Fibroblast of skin of abdomen (primary cell): ENCODE measurements at places on chromosomes 11 and 22.
A peak's percentile ranks its signal among the peaks of the same experiment; 100 is the strongest.

- DNase-seq, result no peak
Measured at GRCh38 chr22:48612077-48612995, 1215.3 kb downstream of the BRD1 start.

- no peak for DNase-seq
Measured at GRCh38 chr11:85848006-85848405, 7.2 kb upstream of the CCDC83 start.

GRCh38 chr11:118099838-118100556 lies 13.2 kb upstream of the SMIM35 start:
- DNase-seq, result no peak

DNA sequence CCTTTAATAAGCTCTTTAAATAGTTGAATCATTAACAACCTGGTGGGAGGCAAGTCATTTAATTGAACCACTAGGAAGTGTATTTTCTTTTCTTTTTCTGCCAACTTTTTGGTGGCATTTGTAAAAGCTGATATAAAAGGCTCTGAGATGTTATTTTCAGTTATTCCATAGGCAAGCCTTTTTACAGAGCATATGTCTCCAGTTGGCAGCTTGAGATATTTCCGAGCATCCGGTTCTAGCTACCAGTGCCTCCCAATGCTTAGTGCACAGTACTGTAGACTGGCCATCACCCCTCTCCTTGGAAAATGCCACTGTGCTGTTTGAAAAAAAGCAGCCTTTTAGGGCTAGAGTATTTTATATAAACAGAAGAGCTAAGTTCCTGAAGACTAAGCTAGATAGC lies 178.7 kb upstream of the SORL1-AS1 start:
- no peak for DNase-seq

- DNase-seq, result no peak
Measured at GRCh38 chr11:44304091-44305025, 5.6 kb downstream of the ALX4 start.

DNA sequence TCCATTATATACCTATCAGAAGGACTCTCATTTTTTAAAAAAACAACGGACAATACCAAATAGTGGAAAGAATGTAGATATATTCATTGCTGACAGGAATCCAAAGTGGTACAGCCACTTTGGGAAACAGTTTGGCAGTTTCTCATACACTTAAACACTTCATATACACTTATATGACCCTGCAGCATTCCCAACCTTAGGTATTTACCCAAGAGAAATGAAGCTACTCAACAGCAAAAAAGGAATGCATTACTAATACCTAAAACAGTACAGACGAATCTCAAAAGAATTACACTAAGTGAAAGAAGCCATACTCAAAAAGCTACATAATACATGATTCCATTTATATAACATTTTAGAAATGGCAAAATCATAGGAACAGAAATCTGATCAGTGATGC lies 51.5 kb downstream of the RBFOX2 start:
- DNase-seq, result peak; percentile 91

DNA sequence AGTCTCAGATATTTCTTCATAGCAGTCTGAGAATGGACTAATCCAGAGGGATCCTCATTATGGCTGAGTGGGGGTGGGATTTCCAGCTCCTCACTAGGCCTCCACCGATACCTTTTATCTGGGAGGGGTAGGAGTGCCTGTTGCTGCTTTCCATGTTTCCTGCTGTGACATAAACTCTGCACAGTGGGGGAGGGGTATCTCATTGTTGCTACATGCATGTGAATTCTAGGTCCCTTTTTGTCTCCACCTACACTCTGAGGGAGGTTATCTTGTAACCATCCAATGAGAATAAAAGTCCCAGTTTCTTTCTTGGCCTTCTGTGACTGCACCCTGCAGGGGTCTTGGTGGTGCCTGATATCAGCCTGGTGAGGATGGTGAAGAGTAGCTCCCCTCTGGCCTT lies 60.5 kb downstream of the ADAMTS15 start:
- DNase-seq, result no peak

- DNase-seq, result no peak
Measured at GRCh38 chr11:101053492-101053891, 76.1 kb downstream of the PGR start.

GRCh38 chr11:44854741-44855492 lies 95.8 kb downstream of the TP53I11 start:
- DNase-seq, result no peak

DNA sequence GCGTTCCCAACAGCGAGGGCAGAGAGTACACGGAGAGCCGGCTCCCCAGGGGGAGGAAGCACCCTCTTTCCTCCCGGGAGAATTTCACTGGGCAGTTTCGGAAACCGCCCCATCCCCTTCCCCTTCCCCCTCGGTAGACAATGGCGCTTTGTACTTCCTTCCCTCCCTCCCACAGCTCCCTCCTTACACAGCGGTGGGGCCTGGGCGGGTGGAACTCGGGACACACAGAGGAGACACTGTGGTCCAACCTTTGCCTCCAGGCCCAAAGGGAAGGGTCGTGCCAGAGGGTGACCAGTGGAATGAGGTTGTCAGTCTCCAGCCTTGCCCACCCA lies 4.3 kb downstream of the SMTN start:
- no peak for DNase-seq

GRCh38 chr11:123569393-123569792 lies 85.0 kb downstream of the SCN3B start:
- no peak for DNase-seq

DNA sequence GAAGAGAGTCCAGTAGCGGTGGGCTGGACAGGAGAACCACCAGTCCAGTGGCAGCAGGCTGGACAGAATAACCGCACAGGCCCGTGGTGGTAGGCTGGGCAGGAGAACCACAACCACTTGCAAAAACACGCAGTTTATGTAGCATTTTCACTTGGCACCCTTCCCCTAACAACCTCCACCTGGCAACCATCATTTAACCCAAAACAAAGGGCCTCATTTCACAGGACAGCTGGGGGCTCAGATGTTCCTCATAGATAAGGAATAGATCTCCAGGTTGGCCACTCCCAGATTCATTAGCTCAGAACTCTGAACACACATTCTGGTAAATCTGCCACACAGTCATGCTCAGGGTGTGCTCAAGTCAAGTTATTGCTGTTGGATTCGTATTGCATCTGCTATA lies 41.2 kb downstream of the SYTL2 start:
- DNase-seq, result no peak

- DNase-seq, result no peak
Measured at GRCh38 chr11:128506356-128506755, 81.0 kb downstream of the ETS1 start.

- peak; percentile 35 for DNase-seq
Measured at GRCh38 chr11:78319453-78319955, 98.1 kb downstream of the GAB2 start.

DNA sequence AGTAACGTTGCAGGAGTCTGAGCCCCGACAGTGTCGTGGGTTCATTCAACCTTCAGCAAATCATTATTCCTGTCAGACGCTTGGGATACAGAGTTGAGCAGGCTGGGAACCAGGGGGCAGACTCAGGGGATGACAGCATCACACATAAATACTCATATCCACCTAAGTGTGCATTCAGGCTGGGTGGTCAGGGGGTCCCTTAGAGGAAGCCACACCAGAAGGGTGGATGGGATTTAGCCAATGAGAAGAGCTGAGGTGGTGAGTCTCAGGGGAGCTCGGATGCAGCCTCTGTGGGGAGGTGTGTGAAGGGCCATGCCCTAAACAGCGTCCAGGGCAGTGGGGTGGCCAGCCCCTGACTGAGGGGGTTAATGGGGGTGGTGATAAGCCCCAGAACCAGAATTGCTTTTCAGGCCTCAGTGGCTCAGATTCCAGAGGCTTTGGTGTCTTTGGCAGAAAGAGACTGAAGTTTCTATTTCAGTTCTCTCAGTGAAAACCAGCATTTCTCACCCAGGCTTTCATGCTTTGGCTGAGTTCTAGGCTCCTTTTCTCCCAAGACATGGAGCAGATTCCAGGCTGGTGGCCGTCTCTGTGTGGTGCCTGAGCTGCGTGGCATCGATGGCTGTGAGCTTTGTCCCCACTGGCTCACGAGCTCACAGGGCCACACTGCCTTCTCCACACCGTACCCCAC lies 83.9 kb upstream of the CLDN5 start:
- no peak for DNase-seq

- no peak for DNase-seq
Measured at GRCh38 chr11:46560300-46560991, 33.4 kb downstream of the AMBRA1 start.

DNA sequence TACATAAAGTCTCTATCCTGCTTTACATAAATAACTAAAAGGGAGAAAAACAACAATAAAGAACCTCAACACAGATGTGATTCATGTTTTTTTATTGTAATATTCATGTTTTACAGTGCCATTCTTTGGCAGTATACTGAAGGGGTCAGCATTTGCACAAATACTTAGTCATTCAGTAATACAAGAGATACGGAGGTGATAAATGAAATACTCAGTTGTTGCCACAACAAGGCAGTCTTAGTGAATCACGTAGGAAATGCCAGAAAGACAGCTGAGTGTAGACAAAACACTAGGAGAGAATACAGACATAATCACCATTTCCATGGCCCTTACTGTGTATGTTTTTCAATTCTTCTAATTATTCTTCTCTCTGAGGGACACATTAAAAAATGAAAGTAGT lies 910.4 kb downstream of the METTL15 start:
- peak; percentile 74 for DNase-seq

DNA sequence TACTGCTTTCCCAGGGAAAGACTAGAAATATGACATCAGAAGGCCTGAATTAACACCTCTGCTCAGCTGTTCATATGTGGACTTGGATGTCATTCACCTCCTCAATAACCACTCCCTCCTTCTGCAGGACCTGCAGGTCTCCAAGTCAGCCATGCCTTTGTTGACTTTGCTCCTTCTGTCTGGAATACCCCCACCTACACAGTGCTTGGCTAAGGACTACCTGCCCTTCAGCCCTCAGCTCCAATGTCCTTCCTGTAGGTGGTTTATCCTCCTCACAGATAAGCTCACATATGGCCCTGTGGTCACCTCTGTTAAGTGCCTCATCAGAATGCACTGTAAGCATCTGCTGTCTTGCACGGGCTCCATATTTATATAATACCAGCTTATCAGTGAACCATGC lies 26.4 kb upstream of the FAT3 start:
- no peak for DNase-seq

DNA sequence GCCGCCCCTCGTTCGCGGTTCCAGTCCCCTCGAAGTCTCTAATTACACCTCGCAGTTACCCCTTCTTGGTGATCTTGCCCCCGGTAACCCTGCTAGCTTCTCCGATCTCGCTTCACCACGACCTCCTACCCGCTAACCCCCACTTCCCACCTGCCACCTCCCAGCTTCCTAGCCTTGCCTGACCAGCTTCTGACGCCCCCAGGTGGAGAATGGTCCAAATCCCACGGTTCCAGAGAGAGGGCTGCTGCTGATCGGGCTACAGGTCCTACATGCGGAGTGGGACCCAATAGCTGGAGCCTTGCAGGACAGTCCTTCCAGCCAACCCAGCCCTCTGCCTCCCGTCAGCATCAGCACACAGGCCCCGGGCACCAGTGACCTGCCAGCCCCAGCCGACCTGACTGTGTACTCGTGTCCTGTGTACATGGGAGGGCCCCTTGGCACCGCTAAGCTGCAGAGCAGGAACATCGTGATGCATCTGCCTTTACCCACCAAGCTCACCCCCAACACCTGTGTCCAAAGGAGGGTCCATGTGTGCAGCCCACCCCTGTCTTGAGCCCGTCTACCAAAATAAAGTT lies 31.9 kb downstream of the RRP8 start:
- DNase-seq, result no peak

- no peak for DNase-seq
Measured at GRCh38 chr11:67495234-67496005, 9.7 kb downstream of the PITPNM1 start.

- DNase-seq, result no peak
Measured at GRCh38 chr11:44083906-44084305, 11.6 kb upstream of the EXT2 start.

GRCh38 chr11:12207384-12208150 lies 97.2 kb downstream of the MICAL2 start:
- peak; percentile 96 for DNase-seq

DNA sequence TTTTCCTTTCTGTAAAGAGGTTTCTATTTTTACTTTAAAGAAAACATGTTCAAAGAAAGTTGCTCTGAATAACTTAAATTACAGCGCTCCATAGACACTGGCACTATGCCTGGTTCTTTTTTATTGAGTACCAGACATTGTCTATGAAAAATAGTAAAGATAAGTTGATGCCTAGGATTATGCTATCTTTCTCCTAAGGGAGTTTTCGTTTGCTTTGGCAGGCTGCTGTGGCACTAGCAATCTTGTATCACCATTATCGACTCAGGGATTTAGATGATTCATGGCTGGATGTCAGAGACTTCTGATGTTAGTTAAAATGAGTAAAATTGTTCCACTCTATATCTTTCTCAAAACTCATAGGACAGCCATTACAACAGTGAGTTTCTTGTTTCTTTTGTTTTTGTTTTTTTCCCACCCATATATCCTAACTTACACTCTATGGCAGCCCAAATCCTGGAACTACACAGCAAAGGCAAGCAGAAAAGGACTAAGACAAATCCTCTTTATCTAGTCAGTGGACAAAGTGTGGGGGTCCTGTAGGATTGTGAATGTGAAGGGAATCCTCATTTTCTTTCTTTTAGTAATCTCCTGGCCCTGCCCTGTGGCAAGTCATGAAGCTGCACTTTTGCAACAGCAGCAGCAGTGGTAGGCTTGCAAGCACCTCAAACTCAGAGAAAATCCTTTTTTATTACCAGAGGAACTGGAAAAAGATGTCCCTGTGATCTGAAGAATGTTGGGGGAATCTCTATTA lies 20.7 kb downstream of the SLN start:
- peak; percentile 57 for DNase-seq

DNA sequence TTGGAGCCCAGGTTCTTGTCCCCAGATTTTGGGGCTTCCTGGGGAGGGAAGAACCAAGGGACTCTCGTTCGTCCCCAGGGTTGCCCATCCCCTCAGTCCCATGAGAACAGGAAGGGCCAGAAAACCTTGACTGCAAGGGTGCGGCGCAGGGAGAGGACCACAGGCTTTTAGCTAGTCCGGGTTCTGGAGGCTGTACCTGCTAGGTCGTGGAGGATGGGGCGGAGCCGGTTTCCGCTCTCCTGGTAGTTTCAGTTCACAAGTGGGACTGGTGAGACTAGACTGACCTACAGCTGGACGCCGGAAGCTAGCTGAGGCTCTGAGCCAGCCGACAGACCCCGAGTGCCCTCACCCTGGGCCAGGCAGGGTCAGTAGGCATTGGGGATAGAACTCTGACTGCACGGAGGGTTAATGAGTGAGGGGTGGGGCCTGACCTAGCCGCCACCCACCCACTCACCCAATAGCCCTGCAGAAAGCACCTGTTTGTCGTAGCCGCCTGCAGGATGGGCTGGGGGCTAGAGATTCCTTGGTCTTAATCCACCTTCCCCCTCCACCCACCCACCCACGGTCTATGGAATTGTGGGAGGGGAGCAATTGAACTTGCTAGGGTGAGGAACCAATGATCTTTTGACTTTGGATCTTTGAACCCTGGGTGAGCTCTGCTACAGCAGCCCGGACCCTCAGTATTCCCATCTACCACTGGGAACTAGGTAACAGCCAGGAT lies 1.5 kb downstream of the MAFF start:
- DNase-seq, result no peak

GRCh38 chr11:128658502-128658901 lies 35.4 kb upstream of the FLI1 start:
- DNase-seq, result peak; percentile 43

- DNase-seq, result no peak
Measured at GRCh38 chr11:111414936-111415335, 35.9 kb upstream of the POU2AF1 start.

- no peak for DNase-seq
Measured at GRCh38 chr11:76661834-76662434, 8.6 kb downstream of the LRRC32 start.
